ENCODE measurements at places on chromosomes 3 and 15. TPM values are rescaled to one million over a fixed set of nuclear protein-coding genes. Genes with fewer than 3 reads are reported as not detected.
A peak's percentile ranks its signal among the peaks of the same experiment; 100 is the strongest.

GRCh38 chr3:140530603-140531002 lies 147.3 kb upstream of the TRIM42 start:
- H3K36me3 ChIP-seq, result no peaks in the 10 kb centered on the region
- H3K4me3 ChIP-seq, result no peak overlapping the region
- DNase-seq, result peak; percentile 81
- no peaks in the 10 kb centered on the region for H3K4me1 ChIP-seq

GRCh38 chr15:45099549-45100165 lies 14.3 kb downstream of the DUOX2 start:
- no peaks in the 10 kb centered on the region for H3K4me1 ChIP-seq
- H3K27ac ChIP-seq, result no peak overlapping the region
- H3K4me3 ChIP-seq, result no peak overlapping the region
- no peaks in the 10 kb centered on the region for H3K36me3 ChIP-seq

DNA sequence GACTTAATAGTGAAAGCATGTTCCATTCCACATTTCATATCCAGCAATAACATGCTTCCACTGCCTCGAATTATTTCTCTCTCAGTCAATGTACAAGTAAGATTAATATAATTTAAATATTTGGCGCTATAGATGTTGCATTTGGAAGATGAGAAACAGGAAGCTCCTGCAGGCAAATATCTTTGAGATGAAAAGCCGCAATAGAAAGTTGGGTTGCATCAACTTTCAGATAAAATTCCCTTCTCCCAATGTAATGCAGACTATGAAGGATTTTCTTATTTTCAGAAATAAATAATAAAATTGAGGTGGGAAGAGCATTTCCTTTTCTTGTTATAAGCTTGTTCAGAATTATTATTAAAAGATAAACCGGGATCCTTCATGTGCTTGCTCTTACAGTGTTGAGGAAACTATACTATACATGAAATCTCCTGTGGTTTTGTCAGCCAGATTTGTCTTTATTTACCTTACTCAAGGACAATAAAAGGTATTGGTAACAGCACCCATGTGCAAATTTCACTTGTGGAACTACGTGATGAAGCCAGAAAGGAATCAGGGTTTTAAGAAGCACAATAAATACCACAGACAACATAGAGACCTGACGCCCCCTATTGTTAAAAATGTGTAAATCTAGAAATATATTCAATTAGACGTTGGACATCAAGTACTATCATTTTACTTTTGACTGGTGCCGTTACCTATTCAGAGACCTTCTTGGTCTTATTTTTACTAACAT lies 307.0 kb downstream of the ARPP21 start:
- H3K4me1 ChIP-seq, result no peaks in the 10 kb centered on the region
- no peaks in the 10 kb centered on the region for H3K36me3 ChIP-seq
- no peaks in the 10 kb centered on the region for H3K27me3 ChIP-seq
- no peak for DNase-seq
- H3K4me3 ChIP-seq, result no peak overlapping the region

DNA sequence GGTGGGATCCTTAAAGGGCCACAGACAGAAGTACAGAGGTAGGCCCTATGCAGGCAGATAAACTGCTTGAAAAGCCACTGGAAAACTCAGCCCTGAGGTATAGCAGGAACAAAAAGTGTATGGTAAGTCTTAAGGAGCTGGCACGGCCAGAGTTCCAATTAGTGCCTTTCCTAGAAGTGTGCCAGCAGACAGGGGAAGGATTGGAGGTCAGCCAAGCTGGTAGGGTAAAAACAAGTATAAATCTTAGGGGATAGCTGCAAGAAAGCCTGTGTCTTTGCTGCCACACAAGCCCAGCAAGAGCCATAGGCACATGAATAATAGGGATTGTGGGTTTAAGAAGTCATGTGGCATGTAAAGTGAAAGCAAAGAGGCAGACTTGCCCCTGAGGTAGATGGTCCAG lies 582.5 kb downstream of the PLOD2 start:
- H3K36me3 ChIP-seq, result no peaks in the 10 kb centered on the region
- H3K4me1 ChIP-seq, result no peaks in the 10 kb centered on the region
- DNase-seq, result no peak
- no peaks in the 10 kb centered on the region for H3K27me3 ChIP-seq

- no peaks in the 10 kb centered on the region for H3K36me3 ChIP-seq
- H3K4me1 ChIP-seq, result peaks cover 7% of the 10 kb centered on the region
- DNase-seq, result no peak
Observed at GRCh38 chr15:55799291-55800212, 56.6 kb upstream of the PRTG start.

DNA sequence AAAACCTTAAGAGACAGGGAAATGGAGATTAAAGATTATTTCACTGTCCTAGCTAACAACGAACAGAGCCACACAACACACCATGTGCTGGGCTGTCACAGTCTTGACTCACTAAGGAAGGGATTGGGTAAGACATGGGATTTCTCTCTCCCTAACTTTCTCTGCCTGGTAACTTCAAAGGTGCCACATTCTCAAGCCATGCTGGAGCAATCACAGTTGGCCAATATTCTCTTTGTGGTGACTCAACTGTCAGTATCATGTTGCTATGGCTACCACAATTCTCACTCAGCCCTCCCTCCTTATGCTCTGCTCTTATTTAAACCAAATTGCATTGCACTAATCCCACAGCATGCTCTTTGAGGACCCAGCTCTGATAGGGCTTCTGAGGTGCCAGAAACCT lies 74.0 kb downstream of the OXNAD1 start:
- H3K4me3 ChIP-seq, result no peak overlapping the region
- H3K4me1 ChIP-seq, result peaks cover 44% of the 10 kb centered on the region
- DNase-seq, result no peak
- H3K27me3 ChIP-seq, result no peaks in the 10 kb centered on the region
- peak overlapping the region; percentile 74 for H3K27ac ChIP-seq
- peaks cover 18% of the 10 kb centered on the region for H3K36me3 ChIP-seq

- DNase-seq, result no peak
- peaks cover 25% of the 10 kb centered on the region for H3K36me3 ChIP-seq
- no peak overlapping the region for H3K4me3 ChIP-seq
- no peaks in the 10 kb centered on the region for H3K4me1 ChIP-seq
Observed at GRCh38 chr15:80186597-80186996, 33.8 kb downstream of the FAH start.

DNA sequence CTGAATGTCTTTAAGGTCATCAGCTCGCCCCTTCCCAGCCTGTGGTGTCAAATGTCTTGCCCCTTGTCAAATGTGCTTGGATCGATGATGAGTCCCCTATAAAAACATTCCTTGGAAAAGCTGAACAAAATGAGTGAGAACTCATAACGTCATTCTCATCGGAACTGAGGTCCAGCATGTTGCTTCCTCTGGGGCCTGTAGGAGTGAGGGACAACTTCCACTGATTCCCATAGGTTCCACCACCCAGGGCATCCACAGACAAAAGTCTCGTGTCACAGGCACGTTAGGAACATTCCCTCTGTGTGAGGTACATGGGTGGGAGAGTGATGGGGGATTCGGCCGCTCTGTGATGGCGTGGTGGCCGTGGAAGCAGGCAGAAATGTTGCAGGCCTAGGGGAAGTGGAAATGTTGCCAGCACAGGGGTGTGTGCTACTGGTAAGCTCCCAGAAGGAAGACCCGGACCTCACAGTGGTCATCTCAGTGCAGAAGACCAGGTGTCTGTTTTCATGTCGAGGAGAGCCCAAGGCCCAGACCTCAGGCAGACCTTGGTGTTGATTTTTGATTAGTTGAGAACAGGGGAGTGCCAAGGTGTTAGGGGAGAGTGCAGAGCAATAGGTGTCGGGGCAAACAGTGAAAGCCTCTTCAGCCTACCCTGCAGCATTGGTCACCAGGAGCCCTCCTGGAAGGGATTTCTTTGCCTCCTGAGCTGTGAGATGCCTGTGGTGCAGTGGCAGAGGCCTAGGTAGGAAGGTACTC lies 96.8 kb downstream of the SNRPN start:
- DNase-seq, result peak; percentile 72
- H3K36me3 ChIP-seq, result peaks cover 86% of the 10 kb centered on the region
- H3K4me1 ChIP-seq, result no peaks in the 10 kb centered on the region
- no peaks in the 10 kb centered on the region for H3K27me3 ChIP-seq

DNA sequence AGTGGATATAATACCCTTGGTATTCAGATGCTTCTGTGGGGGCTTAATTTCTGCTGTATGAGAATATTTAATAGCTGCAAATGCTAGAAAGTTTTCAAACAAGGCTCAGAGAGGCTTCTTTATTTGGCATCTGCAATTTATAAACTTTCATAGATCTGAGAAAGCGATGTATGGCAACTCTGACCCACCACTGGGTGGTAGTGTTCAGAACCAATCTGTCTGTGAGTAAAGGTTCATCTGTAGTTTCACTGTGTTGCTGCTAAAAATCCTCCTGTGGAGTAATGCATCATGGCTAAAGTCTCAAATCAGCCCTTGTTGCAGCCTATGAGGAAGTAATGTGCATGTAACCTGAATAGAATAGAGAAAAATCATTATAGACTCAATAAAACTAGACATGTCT lies 47.4 kb downstream of the CLSTN2 start:
- no peaks in the 10 kb centered on the region for H3K36me3 ChIP-seq
- DNase-seq, result peak; percentile 24
- H3K27ac ChIP-seq, result no peak overlapping the region
- no peak overlapping the region for H3K4me3 ChIP-seq
- no peaks in the 10 kb centered on the region for H3K27me3 ChIP-seq

DNA sequence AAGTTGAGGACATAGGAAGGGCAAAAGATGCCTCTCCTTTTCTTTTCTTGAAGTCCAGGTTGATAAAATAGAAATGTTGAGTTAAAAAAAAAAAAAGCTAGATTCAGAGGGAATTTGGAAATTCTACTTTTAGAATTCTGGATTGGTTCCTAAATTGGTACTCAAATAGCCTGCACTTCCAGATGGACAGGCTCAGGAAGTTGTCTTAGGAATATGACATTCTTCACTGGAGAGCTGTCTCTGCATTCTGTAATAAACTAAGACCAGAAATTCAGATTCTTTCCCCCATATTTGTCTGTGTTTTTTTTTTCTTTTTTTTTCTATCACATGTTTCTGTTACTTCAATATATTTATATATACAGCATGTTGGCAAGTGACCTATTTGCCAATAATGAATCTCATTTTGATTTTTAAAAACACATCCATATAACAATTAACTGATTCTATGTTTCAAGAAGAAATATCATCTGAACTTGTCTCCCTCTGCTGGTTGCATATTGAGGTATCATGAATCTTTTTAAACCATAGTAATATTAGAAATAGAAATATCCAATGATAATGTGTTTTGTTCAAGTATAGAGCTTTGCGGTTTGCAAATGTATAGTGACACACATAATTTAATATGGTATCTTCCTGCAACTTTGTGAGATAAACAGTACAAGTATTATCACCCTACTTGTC lies 8.5 kb upstream of the LSAMP start:
- no peaks in the 10 kb centered on the region for H3K4me1 ChIP-seq

DNA sequence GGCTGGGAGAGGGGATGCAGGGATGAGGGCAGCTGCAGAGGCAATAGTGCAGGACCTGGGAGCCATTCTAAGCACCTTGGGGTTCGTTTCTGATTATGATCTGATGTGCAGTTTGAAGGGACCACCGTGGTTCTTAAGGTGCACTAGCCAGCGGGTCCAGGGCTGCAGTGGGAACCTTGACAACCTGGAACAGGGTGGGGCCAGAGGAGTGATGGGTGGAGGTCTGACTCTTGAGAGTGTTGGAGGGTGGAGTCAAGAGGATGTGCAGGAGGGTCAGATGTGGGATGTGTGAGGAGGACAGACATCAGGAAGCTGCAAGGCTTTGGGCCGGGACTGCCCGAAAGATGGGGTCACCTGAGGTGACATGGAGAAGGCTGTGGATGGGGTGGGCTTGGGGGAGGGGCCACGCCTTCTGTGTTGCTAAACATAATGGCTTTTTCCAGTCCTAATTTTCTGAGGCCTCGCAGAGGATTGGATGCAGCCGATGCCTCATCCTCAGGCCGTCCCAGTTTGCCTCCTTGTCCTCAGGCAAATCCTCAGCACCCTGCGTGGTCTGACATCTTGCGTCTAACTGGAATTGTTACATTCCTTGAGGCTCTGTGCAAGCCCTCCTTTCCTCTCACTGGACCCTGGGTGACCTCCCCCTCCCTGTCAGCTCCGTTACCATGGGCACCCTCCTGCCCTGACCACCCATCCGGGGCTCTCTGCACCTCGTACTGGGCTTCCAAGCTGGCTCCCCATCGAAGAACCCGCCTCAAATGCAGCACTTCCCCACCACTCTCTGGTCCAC lies 61.4 kb upstream of the TRPM1 start:
- no peaks in the 10 kb centered on the region for H3K27me3 ChIP-seq
- no peak overlapping the region for H3K27ac ChIP-seq
- peak; percentile 80 for DNase-seq
- H3K4me1 ChIP-seq, result no peaks in the 10 kb centered on the region
- H3K4me3 ChIP-seq, result no peak overlapping the region

- no peaks in the 10 kb centered on the region for H3K27me3 ChIP-seq
- H3K36me3 ChIP-seq, result no peaks in the 10 kb centered on the region
- H3K4me3 ChIP-seq, result no peak overlapping the region
- no peak overlapping the region for H3K27ac ChIP-seq
- no peaks in the 10 kb centered on the region for H3K4me1 ChIP-seq
Observed at GRCh38 chr15:86446253-86446640, 366.6 kb downstream of the AGBL1 start.

SSUH2 gene
- total RNA-seq, result 5.1 TPM

CCR8 gene
- not detected for total RNA-seq

SOX2 gene
- total RNA-seq, result 4.9 TPM

VWA5B2 gene
- 0.33 TPM for total RNA-seq

PDZRN3 gene
- 196 TPM for total RNA-seq

Data from esophagus muscularis mucosa (tissue), 4 donors.